ENCODE measurements at places on chromosomes 5 and 9.

DNA sequence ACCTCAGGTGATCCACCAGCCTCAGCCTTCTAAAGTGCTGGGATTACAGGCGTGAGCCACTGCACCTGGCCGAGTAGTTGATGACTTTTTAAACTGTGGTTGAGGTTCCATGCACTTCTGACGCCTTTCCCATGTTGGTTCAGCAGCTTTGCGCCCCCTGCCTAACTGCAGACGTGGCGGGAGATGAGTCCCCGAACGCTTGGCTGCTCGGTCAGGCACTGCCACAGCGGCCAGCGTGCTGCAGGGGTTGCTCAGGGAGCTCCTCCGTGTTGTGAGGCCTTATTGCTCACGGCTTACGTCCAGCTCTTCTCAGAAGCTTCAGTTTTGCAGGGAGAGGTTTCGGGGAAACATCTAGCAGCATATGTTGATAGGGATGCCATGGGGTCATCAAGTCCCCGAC lies 35.3 kb downstream of the HABP4 start:
- DNase-seq: no peak

DNA sequence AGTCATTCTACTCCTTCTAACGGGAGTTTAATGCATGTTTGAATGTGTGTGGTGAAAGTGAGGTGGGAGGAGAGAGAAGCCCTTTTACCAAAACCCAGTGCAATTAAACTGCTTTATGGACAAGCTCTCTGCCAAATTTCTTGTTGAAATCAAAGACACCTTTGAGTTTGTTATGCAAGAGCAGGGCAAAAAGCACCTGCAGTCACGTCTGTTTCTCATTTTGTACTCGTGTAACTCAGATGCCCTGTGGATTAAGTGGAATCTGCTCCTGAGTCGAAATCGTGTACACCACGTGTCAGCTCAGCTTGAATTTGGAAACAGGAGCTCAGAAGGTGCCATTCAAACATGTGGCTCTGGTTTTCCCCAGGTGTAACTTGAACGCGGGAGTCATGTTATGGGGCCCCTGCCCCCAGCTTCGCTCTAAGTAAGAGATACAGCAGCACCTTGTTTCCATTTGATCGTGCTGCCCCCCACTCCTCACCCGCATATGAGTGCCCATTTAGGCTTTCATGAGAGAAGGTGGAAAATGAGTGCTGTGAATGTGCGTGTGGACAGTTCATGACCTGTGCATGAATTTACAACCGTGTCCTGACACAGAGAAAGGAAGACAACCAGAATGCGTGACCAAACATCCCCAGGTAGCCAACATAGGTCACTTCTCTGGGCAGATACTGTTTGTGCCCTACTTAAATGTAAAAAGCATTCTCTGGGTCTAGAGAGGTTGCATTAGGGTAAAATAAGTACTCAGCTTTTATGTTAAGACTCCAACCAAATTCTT lies 347.0 kb upstream of the SLC30A5 start:
- no peak for DNase-seq

GRCh38 chr5:17177501-17178372 lies 39.7 kb upstream of the BASP1 start:
- no peak for DNase-seq

DNA sequence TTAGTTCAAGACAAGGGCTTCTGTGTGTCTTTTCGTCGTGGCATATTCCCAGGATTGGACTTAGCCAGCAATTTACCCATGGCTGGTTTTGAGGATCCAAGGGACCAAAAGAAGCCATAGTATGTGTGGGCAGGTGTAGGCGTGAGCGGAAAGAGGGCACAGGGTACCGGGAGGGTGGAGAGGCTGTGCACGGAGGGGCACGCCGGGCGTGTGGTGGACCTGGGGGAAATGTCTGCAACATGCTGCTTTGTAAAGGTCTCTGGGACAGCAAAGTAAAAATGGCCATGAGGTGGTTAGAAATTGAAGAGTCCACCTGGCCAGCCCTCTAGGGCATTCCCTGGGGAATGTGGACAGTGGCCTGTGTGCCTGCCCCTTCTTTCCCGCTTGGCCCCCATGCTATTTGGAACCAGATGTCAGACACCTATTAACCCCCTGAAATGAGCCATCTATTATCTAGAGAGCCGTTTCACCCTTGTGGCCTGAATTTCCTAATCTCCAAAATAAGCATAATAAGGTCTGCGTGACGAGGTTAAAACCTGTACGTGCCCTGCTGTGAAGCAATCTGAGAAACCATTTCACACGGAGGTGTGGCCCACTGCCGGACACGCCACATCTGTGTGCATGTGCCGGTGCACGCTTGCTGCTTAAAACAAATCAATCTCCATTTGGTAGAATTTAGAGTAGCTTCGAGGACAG lies 5.1 kb downstream of the FLT4 start:
- DNase-seq: no peak
